ENCODE measurements at places on chromosomes 5 and 9.

GRCh38 chr9:33189331-33189791, 22.2 kb upstream of the B4GALT1 start:
- no peak for DNase-seq

GRCh38 chr5:133259199-133259997, 207.6 kb downstream of the HSPA4 start:
- DNase-seq = no peak

DNA sequence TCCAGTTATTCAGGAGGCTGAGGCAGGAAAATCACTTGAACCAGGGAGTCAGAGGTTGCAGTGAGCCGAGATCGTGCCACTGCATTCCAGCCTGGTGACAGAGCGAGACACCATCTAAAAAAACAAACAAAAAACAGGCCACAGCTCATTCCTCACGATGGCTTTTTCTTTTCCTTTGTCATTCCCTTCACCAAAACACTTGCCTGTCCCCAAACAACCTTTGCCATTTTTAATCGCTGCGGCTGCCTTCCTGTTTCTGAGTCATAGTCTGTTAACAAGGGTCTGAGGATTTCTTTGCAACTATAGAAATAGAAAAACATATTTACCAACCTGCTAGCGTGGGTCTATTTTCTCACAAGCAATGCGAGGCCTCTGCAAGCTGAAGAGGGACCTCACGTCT, 123.0 kb upstream of the FSTL4 start:
- DNase-seq = no peak

DNA sequence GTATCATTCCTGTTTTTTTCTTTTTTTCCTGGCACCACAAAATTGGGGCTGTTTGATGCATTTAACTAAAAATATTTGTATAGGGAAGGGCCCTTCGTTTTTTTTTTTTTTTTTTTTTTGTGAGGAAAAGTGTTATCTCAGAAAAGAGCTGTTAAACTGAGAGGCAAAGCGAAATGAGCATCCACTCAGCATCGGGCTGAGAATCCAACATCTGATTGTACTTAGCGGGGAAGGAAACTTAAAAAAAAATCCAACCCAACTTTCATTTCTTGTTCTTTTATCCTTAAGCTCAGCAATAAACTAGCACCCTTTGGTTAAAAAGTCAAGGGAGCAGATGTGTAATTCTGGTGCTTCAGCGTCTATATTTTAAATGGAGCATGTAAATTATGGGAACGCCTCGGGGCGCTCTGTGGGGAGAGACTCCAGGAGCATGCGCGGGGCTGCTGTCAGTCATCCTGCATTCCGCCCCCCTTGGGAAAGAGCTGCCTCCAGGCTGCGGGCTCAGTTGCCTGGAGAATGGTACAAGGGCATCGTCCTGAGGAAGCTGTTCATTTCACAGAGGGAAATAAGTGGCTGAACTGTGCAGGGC, 33.3 kb downstream of the DMRT2 start:
- peak; percentile 59 for DNase-seq

GRCh38 chr9:32500768-32501167, 25.2 kb downstream of the RIGI start:
- DNase-seq = no peak

DNA sequence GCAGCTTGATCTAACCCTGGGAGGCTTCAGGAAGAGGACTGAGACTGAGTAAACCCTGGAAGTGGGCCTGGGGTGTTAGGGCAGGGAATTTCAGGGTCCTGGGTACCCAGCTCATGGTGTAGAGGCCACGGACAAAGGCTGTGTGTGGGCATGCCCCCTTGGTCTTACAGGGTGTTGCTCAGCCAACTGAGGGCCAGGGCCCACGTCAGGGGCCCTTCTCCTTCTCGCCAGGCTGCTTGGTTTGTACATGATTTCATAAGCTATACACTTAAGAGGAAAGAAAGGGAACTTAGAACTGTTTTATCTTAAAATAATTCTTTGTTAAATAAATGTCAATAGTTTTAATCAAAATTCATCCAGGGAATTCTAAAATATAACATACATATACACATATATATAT, 95.4 kb downstream of the TLE4 start:
- DNase-seq = no peak

- DNase-seq = no peak
These were observed 30.8 kb downstream of the RASGRF2 start for GRCh38 chr5:80990971-80991370.

GRCh38 chr9:93893899-93894690, 61.1 kb downstream of the BARX1 start:
- DNase-seq = no peak

- DNase-seq = no peak
These were observed 23.4 kb downstream of the SPAAR start for GRCh38 chr9:35932735-35933134.

- DNase-seq = no peak
These were observed 40.5 kb downstream of the SMIM23 start for GRCh38 chr5:171826132-171826531.

GRCh38 chr9:136903041-136903554, 16.8 kb downstream of the TRAF2 start:
- DNase-seq = no peak

DNA sequence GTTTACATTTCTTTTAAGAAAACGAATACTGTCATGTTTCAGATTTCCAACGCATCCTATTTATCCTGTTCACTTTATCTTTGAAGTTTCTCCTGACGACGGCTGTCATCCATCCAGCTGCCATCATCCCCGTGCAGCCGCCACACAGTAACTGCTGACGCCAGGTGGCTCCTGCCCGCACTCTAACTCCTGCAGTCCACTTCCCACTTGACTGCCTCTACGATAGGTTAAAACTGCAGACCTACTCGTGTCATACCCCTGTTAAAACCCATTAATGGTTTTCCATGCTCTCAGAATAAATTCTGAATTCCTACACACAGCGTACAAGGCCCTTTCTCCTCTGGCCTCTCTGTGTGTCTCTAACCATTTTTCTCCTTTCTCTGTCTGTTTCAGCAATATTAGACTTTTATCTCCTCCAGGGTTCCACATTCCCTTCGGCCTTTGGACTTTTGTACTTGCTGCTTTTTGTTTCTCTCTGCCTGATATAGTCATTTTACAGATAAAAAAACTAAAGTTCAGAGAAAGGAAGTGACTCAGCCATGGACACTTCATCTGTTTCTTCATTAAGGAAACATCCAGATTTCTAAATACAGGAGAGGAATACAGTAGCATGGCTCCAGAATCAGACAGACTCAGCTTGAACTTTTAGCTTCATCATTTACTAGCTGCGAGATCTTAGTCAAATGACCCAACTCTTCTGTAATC, 84.9 kb downstream of the ADAMTS12 start:
- DNase-seq = no peak

DNA sequence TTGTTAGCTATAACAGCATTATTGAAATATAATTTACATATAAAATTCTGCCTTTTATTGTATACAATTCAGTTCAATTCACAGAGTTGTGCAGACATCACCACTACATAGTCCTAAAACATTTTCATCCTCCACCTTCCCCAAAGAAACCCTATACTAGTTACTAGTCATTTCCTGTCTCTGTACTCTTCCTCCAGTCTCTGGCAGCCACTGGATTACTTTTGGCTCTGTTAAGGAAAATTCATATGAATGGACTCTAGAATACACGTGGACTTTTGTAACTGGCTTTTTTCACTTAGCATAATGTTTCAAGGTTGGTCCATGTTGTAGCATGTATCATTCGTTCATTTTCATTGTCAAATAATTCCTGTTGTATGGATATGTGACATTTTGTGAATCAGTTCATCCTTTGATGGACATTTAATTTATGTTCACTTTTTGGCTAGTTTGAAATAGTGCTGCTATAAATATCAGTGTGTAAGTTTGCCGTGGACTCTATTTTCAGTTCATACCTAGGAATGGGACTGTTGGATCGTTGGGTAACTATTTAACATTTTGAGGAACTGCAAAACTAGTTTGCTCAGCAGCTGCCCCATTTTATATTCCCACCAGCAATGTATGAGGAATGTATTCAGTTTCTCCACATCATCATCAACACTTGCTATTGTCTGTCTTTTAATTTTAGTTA, 9.7 kb downstream of the ICE1 start:
- no peak for DNase-seq

GRCh38 chr9:90037146-90037797, 432.5 kb downstream of the GADD45G start:
- no peak for DNase-seq

DNA sequence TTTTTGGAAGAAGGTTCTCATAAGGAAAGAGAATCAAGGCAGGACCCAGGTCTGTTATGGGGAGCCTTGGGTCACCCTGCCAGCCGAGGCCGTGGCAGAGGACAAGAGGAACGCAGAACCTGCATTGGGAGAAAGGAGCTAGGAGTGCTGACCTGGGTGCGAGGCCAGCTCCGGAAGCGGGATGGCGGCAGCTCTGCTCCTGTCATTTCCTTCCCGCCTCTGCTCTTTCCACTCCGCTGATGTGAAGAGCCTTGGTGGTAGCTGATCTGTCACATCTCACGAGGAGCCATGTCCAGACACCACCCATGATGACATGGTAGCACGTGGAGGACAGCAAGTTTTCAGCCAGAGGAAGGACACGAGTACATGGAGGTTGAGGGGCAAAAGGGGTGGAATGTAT, 109.5 kb upstream of the COL5A1 start:
- no peak for DNase-seq

DNA sequence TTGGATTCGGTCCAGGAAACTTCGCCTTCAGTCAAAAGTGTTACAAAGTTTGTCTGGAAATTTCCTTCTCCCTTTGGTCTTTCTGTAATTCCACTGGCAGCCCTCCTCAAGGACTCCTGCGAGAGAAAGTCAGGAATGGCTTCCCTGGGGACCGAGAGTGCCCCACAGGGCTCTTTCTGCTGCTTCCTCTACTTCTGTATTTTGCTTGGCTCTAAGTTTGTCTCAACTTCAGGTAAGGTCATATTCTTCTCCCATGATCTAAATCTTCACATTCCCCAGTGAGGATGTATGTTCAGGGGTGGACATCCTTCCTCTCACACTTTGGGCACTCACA, 10.3 kb upstream of the RIOK2 start:
- DNase-seq = no peak

DNA sequence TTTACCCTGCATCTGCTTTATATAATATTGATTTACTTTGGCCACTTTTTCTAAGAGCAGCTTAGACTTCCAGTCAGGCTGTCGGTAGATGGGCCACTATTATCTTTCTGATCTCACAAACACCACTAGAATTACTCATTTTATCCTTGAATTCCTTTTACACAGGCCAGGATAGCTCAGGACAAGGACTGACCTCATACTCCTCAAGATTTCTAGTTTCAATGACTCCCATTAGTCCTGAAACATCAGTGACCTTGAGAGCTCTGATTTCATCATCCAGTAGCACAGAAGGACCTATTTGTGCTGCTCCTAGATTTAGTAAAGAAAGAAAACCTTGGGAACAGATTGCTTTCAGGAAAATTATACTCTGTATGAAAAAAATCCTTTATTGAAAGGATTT, 727.9 kb upstream of the PTPRD start:
- DNase-seq = no peak

DNA sequence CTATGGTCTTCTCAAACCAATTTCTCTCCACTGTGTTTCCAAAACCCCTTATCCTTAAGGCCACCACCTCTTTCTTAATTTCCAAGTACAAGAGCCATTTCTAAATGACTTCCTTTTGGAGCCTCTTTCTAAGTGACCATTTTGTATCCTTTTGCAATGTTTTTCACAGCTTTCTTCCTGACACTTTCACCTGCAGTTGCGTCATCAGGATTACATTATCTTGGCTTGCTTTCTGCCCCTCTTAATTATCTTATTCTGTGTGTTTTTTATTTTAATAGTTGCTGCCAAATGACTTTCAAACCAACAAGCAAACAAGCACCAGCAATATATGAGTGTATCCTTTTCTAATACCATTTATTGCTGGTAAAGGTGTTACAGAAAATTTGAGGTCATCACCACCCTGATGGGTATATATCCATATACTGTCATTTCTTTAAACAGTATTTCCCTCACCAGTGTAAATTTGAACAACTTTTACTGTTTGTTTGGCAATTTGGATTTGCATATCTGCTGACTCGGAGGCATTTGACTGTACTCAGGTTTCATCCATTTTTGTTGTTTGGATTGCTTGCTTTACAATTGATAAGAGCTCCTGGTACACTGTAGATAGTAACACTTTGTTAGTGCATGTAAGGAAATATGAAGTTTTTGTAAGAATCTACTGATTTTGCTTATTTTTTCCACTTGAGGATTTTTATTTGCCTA, 5.4 kb upstream of the ANXA1 start:
- no peak for DNase-seq

DNA sequence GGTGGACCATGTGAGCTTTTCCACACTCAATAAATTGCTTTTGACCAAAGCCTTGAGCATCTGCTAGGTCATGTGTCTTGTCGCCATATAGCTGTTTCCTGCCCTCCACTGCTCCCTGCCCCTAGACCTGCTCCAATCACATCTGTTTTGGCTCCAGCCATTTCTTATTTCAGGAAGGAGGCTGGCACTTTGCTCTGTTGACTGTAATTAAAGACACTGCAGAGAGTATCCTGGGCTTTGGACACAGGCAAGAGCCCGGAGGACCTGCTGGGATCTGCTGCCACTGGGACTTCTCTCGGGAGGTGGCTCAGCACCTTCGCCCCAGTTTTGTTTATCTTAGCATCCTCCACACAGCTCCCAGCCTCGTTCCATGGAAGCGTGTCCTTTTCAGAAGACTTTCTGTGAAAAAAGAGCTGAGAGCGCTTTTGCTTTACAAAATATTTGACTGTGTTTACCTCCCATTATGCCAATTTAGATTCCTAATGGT, 153.2 kb downstream of the MED10 start:
- no peak for DNase-seq

DNA sequence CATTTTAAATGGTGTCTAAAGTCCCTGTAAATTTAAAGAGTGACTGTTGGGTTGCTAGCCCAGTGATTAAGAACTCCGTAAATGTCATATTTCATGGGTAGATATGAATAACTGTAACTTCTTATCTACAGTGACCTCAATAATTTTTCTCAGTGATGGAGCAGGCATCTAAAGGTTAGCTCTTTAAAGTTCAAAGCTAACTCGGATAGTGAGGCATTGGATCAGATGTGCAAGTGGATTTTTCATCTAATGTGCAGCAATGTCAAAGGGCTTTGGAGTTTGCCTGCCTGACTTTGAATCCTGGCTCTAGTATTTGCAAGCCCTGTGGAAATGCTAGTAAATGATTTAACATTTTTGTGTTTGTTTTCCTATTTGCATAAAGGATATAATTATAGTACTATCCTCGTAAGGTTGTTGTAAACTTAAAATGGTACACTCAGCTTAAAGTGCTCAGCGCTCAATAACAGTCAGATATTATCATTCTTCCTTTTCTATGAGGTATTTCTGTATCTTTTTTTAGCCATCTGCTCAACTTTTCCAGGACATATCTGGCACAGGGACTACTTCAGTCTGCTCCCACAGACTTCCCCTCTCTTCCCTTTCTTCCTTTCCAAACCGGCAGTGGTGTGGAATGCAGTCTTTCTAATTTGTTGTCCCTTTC, 163.7 kb upstream of the ELL2 start:
- DNase-seq = no peak

GRCh38 chr9:35484406-35484805, 5.5 kb upstream of the RUSC2 start:
- no peak for DNase-seq

DNA sequence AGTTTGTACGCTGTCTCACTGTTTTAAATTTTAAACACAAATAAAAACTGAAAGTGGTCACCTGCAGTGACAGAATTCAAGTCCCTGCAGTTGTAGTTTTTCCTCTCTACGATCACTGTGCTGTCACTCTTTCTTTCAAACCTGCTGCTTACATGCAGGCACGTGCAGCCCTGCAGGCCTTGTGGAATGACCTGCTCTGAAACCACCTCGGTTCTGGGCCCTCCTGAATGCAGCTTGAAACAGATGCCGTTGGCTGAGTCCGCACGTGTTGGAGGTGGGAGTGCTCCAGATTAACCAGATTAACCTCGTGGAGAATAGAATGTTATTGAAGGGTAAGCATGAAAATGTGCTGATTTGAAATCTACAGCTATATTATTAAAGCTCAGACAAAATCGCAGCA, 126.0 kb upstream of the ERCC6L2 start:
- no peak for DNase-seq
